A549 treated with DMSO at 1 μM for 4 hours (cell line): ENCODE measurements at places on chromosomes 7 and 10. TPM values are rescaled to one million over a fixed set of nuclear protein-coding genes. Genes with fewer than 3 reads are reported as not detected.

The COMMD3 gene
- 47.6 to 57.0 TPM (median 51.3 TPM) in 5 replicates for total RNA-seq

The MAGI2 gene
- total RNA-seq: 0.30 to 0.45 TPM (median 0.40 TPM) in 5 replicates

The FXYD4 gene
- total RNA-seq: not detected in 5 replicates

The BLNK gene
- total RNA-seq: not detected in 5 replicates

The FKBP9 gene
- 76.3 to 121 TPM (median 93.5 TPM) in 5 replicates for total RNA-seq

The CBLL1 gene
- total RNA-seq: 28.5 to 51.1 TPM (median 33.6 TPM) in 5 replicates

The BMPR1A gene
- total RNA-seq: 24.1 to 29.5 TPM (median 28.8 TPM) in 5 replicates

The GTPBP4 gene
- 99.2 to 114 TPM (median 109 TPM) in 5 replicates for total RNA-seq

The C10orf62 gene
- not detected in 5 replicates for total RNA-seq

The TMEM26 gene
- 0.06 to 0.43 TPM (median 0.20 TPM) in 5 replicates for total RNA-seq

The OR2A7 gene
- not detected in 5 replicates for total RNA-seq

The FAS gene
- total RNA-seq: 31.1 to 38.3 TPM (median 34.1 TPM) in 5 replicates

The FAM25A gene
- not detected in 5 replicates for total RNA-seq

The HNRNPA2B1 gene
- 1,161 to 1,443 TPM (median 1,264 TPM) in 5 replicates for total RNA-seq

The UPK3BL2 gene
- total RNA-seq: 1.1 to 3.8 TPM (median 3.1 TPM) in 5 replicates

The LDB3 gene
- total RNA-seq: 0.02 to 0.08 TPM (median 0.06 TPM) in 5 replicates

The ADAMTS14 gene
- 0.08 to 0.11 TPM (median 0.08 TPM) in 5 replicates for total RNA-seq

The NODAL gene
- total RNA-seq: 0.06 TPM in 1 of 5 replicates, not detected in the others

The VWA2 gene
- total RNA-seq: not detected in 5 replicates
